Fibroblast of the conjunctiva (primary cell): ENCODE measurements at places on chromosomes 3 and 15.

GRCh38 chr3:21909096-21909495, 158.1 kb upstream of the ZNF385D start:
- DNase-seq = no peak

DNA sequence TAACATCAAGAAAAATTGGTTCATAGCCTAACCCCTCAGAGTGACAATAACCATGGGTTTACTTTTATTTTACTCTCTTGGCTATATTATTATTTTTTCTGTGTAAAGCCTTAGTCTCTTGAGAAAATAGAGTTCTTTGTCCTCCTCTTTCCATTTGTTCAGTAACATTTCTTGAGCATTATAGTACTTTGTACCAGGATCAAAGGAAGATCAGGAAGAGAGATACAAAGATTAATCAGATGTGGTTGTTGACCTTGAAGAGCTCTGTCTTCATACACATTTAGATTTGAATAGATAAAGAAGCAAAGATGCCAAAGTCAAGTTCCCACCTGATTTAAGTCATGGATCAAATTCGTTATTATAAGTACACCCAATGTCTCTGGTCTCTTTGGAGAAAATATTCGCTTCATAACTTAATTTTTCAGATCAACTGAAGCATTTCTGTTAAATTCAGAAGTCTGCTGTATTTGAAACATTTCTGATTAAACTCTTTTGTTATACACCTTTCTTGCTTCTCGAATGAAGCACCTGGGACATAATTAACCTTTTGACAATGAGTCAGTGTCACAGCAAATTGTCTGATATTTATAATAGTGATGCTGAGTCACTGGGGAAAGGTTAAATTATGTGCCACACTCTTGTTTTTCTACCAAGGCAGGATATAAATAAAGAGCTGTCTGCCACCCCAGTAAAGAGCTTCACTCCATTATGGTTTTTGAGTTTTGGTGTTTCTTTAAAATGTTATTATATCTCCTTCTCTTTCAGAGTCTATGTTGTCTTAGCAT, 100.2 kb downstream of the GHSR start:
- no peak for DNase-seq

GRCh38 chr3:35965908-35966307, 326.6 kb downstream of the ARPP21 start:
- DNase-seq = peak; percentile 42

DNA sequence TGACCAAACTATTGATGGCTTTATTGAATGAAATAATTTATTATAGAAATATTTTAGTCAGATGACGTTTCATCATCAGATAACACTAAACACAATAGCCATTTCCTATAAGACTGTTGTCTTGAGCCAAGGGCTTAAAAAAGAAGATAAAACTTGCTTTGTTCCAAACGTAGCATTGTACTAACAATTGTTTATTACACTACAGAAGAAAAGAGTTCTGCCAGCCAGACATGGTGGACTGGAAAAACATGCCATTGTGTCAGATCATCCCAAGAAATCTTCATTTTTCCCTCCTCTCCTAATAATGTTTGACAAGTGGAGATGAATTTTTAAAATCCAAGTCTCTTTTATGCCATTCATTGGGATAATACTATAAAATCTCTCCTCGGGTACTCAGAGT, 203.3 kb downstream of the CDIN1 start:
- DNase-seq = no peak

GRCh38 chr3:66498687-66499621, 1.9 kb downstream of the LRIG1 start:
- no peak for DNase-seq

GRCh38 chr15:66884115-66884622, 181.2 kb upstream of the SMAD3 start:
- DNase-seq = no peak

DNA sequence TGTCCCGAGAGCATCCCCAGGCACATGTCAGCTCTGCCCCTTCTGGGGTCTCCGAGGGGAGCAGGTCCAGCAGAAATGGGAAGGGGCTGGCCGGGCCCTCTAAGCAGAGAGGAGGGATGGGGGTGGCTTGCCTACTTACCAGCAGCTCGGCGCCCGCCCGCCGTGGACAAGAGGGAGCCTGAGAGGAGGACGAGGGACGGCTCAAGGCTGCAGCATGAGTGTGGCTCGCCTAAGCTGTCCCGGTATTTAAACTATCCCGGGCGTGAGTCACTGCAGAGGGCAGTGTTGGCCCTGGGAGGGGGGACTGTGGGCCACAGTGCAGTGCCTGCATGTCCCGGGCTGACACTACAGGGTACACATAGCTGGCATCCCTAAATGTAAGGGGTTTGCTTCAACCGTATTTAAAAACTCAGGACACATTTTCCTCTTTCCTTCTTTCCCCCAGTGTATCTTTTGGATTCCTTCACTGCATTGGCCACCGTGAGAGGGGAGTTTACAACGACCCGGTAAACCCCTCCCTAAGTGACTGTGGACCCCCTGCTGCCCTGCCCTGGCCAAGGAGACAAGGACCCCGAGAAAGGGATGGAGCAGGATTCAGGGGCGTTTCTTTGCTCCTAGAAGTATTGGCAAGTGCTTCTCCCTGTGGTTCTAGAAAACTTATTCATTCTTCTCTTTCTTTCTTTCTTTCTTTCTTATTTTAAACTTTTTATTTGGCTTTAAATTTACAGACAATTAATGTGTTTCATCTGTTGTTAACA, at the start of gene LRRC15:
Gene LRRC15 (minus strand): TSS at position 222 of the 758 bp plus-strand sequence. CDS start 8,700 bp downstream, outside the sequence.
- DNase-seq = no peak

- no peak for DNase-seq
These were observed 2.3 kb upstream of the COLQ start for GRCh38 chr3:15523660-15524417.

DNA sequence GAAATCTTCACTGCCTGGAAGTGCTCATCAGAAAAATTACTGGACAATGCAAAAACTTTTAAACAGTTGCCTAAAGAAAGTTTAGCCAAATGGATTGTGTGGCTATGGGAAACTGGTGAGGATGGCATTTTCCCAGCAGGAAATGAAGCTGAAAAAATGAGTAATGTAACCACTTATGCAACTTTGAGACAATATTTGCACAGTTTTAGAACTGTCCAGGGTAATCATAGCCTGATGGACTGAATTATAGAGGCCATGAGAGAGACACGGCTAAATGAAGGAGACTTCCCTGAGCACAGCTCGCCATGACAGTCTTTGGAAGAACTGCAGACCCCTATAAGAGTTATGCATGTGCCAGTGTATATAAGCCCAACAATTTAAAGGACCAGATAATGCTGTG, 881.5 kb downstream of the VGLL3 start:
- DNase-seq = no peak

GRCh38 chr3:172287937-172288477, 160.2 kb downstream of the GHSR start:
- no peak for DNase-seq

DNA sequence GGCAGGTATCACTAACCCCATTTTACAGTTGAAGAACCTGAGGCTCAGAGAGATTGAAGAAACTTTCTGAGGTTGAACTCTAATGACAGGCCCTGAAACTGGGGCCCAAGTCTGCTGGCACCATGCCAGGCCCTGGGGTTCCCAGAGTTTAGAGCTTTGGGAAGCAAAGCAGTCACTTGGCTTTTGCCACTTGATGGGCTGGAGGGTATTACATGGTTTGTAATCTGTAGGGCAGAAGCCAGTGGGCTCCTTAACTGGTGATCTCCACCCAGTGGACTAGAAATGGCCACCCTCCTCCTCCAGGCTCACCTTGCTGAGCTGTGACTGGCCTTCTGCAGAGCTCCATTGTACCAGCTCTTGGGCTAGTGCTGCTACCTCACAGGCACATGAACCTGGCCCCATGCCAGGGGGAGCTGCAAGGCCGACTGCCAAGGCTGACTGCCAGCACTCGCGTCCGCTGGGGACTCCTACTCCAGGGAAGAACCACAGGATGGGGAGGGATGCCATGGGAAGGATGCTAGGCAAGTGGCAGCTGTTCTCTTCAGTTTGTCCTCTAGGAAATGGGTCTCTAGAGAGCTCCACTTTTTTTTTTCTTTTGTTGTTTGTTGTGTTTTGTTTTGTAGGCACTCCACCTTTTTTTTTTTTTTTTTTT, 104.8 kb downstream of the ETFA start:
- peak; percentile 68 for DNase-seq

DNA sequence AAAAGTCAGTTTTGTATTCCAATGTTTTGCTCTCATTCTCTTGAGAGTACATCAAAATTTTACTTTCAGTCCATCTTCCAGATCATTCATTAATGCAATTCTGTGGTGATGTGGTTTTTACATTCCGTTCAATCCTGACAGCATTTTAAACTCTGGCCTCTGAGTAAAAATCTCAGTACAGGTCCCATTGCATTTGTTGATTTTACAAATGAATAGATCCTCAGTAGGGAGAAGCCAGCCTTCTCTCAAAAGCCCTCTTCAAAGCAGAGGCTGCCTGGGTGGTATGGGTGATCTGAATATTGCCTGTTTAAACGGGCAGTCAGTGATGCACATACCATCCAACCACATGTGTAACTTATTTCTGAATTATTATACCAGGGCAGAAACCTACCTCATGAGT, 72.5 kb upstream of the TSC22D2 start:
- no peak for DNase-seq

DNA sequence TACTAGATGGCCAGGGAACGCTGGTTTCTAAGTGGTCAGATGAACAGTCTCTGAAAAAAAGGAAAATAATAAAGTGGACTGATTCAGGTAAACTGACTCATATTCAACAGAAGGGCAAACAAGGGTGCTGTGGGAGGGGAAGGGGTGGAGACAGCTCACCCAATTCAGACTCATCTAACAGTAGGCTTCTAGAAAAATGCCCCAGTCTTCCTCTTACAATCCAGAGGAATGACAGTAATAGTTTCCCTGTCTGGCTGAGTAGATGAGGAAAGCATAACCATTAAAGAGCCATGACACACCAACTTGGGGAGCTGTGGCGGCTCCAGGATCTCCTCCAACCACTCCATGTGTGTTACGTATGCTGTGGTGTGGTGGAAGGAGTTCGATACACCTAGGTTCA, 231.4 kb upstream of the UMPS start:
- no peak for DNase-seq

- no peak for DNase-seq
These were observed 22.3 kb upstream of the ZBED2 start for GRCh38 chr3:111617406-111617805.

GRCh38 chr15:38367476-38367875, 86.5 kb upstream of the FAM98B start:
- no peak for DNase-seq

DNA sequence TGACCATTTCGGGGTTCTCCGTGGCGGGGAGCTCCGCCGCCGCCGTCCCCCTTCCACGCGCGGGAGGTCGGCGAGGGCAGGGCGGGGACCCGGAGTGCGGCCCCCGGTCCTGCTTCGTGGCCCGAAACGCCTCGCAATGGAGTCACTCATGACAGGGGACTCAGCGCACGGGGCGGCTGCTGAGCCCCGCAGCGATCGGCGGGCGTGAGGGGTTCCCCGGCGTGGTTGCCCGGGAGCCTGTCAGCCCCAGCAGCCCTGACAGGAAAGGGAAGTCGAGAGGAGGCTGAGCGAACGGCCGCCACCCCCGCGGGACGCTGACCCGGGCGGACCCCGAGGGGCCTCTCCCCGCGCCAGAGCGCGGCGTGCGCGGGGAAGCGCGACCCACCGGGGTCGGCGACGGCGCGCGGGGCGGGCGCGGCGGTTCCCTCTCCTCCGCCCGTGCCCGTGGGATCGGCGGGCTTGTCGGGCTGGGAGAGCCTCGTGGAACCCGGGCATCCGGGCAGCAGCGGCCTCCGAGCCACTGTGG, 564 bp upstream of the PIGZ start:
- DNase-seq = no peak

- no peak for DNase-seq
These were observed 46.0 kb downstream of the IGF2BP2 start for GRCh38 chr3:185778821-185779220.

DNA sequence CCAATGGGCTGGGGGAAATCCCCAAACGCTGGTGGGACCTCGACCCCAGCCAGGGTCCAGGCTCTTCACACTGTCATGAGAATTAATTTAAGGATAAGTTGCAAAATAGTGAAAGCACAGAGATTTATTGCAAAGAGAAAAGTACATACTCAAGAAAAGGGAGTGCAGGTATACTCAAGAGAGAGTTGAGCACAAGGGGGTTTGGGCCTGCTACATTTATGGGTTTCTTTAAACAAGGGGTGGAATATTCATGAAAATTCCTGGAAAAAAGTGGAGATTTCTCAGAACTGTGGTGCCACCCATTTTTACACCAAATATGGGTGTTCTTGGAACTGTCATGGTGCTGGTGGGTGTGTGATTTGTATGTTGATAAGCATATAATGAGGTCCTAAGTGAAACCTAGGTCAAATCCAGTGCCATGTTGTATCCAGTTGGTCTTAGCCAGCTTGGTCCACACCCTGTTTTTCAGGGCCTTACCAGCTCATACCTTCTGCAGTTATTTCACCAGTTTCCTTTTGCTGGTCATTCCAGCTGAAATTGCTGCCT, 32.6 kb upstream of the NEO1 start:
- no peak for DNase-seq

DNA sequence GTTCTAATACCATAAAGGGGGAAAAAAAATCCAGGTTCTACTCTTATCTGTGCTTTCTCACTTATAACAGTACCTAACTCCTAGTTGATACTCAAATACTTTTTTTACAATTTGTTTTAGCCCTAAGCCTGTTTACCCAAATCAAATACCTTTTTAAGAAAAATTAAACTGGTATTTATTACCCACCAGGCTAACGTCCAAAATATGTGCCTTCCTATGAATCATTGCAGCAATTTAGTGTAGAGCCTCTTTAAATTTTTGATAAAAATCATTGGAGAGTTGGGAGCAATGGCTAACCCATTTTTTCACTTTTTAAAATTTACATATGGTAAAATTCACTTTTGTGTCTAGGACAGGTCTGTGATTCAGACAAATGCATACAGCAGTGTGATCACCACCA, 27.9 kb downstream of the FILIP1L start:
- DNase-seq = no peak

- no peak for DNase-seq
These were observed 3.1 kb upstream of the RAD54L2 start for GRCh38 chr3:51535146-51536019.

DNA sequence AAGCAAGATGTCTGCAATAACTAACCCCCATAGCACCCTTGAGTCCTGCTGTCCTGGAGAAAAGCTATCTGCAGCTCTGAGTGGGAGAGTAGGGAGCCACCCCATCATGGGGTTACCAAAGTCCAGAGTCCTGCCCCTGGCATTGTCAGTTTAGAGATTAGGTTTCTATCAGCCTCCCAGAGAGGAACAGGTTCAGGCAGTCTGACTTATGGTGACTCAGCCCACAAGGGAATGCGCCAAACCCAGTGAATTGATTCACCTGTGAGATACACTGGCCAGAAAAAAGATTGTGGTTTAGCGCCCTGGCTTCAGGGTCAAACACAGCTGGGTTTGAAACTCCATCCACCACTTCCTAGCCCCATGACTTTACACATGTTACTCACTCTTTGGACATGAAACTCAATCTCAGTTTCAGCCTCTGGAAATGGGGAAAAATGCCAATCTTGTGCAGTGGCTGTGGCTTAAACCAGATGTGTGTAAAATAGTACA, 263.6 kb upstream of the HES1 start:
- peak; percentile 85 for DNase-seq
